Activated CD8-positive, alpha-beta T cell treated with anti-CD3 and anti-CD28 coated beads, Interleukin-2, amount 10 ng/mL, durations not matched to agents 7 days and 5 days (primary cell): ENCODE measurements at places on chromosomes 1 and 21.

DNA sequence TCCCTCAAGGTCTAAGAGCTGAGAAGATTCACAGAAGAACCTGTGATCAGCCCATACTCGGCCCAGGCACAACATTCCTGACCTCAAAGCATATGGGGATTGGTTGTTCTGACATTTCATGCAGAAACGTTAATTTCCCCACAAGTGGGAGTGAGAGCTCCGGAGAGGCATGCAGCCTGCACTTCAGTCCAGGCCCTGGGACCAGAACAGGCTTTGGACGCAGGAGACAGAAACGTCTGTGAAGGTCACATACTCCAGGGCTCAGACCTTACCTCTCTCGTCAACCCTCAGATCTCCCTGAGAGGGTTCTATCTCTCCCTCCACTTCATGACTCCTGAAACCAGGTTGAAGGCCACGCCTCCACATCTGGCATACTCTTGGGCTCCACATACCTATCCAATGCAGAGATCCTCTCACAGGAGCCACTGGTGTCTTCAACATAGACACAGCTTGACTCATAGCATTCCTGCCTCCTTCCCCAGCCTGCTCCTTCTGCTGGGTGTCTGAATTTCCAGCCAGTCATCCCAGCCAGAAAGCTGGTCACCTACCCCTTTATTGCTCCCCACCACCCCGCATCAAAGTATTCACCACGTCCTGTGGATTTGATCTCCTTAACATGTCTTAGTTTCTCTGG is 149.2 kb downstream of the OMA1 start:
- no peak for DNase-seq

DNA sequence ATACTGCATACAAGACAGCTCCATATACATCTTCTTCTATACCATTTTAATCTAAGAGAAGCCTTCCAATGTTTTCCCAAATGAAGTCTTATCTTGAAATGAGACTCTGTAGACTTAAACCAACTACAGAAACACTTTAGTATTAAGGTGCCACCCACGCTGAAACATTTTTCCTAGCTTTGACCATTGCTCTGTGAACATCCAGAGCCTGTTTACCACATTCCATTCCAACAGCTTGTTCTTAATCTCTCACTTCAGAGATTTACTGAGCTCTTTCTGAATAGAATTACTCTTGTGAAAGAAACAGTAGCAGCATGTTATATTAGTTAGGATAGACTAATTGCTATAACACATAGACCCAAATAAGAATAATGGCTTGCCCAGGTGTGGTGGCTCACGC is 19.6 kb upstream of the POGZ start:
- no peak for DNase-seq

DNA sequence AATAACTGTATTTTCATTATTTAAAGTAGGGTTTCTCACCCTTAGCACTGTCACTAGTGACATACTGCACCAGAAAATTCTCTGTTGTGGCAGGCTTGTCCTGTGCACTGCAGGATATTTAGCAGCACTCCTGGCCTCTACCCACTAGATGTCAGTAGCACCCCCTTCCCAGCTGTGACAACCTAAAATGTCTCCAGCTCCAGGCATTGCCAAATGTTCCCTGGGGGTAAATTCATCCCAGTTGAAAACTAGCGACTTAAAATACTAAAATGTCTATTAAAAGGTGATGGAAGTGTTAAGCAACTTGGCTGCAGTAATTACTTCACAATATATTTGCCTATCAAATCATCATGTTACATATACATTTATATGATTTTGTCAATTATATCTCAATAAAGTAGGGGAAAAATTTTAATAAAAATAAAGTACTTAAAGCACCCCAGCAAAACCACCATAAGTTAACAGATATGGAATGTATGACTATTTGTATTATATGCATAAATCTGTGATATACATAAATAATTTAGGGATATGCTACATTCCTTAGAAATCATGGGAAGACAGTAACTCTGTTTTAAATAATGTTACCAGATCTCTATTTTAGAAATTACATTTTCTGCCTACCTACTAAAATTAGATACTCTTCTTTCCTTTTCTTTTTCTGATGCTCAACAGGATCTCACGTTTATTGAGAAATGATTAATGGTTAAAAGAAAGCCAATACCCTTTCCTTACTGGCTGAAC is 74.6 kb downstream of the ARID4B start:
- peak; percentile 71 for DNase-seq

DNA sequence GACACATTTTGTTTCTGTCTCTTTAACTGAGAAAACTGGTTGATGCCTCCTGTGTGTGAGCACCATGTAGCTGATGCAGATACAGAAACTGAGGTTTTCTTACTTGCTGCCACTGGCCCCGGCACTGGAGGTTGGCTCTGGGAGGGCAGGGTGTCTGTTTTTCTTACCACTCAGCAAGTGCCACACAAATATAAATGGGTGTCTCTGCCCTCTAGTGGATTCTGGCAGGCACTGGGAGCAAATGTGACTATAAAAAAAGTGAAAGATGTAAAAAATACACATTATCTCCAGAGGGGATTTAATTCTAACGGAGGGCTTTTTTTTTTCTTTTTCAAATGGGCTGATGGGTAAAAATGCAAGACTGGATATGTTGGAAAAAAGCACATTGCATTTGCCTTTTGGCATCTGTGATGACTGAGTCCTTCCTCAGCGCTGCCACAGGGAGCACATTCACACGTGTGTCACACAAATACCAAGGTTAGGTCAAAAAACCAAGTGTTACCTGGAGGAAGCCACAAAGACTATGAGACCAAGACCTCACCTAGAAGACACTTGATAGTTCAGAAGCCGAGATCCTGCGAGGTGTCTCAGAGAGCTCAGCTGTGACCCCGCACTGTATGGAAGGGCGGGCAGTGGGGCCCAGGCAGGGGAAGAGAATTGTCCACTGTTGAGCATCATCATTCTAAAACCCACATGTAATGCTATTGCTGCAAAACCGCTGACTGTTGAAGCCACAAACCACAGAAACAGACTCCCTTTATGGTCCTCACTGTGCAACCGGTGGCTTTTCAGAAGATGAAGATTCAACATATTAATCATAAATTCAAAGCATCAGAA is 18.9 kb downstream of the PGBD2 start:
- DNase-seq: peak; percentile 76

- no peak for DNase-seq
Observed at GRCh38 chr21:21268061-21268471, 269.9 kb downstream of the NCAM2 start.

GRCh38 chr1:36367066-36367465 is 18.7 kb downstream of the STK40 start:
- DNase-seq: peak; percentile 41
